ENCODE measurements at places on chromosomes 11 and 22.

- no peak for DNase-seq
These were observed 431.7 kb upstream of the B3GAT1 start for GRCh38 chr11:134843735-134844134.

DNA sequence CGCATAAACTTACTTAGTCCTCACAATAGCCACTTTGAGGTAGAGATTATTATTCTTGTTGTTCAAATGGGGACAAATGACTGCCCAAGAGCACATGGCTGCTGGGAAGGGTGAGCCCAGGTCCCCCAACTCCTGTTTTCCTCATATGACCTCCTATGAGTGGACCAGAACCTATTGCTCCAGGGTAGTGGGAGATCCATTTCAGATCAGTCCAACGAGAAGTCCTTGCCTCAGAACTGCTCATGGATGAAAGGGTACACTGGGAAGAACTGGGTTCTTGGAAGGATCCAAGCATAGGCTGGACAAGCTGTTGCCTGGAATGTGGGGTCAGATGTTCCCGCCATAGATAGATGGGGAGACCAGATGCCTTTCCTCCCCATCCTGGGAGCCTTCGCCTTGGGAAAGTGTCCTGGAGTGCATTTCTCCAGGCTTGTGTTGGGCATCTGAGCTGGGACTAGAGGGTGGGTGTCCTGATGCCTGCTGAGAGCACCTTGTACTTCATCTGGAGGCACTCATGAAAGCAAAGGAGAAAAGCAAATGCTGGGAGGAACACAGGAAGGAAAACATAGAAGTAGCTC, 146.3 kb upstream of the B3GAT1 start:
- DNase-seq: no peak

- DNase-seq: peak; percentile 34
These were observed 21.6 kb downstream of the MGAT3 start for GRCh38 chr22:39478441-39478850.

DNA sequence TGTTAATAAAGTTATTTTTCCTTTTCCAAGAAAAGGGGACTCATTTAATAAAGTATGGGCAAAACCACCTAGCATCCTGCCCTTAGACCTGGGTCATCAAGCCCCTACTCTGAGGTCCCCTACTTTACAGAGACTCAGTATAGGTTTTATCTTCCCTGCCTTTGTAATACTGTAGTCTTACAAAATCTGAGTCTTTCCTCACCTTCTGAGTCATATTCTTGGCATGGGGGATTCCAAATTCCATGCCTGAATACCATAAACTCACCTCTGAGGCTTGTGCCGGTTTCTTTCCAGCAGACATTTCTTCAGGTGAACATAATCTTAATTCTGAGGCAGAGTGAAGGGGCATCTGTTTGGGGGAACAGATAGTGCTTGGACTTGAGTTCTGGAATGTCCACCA, 282.5 kb downstream of the KCNA4 start:
- DNase-seq: peak; percentile 60

- no peak for DNase-seq
These were observed 7.3 kb downstream of the RELT start for GRCh38 chr11:73383249-73384124.

DNA sequence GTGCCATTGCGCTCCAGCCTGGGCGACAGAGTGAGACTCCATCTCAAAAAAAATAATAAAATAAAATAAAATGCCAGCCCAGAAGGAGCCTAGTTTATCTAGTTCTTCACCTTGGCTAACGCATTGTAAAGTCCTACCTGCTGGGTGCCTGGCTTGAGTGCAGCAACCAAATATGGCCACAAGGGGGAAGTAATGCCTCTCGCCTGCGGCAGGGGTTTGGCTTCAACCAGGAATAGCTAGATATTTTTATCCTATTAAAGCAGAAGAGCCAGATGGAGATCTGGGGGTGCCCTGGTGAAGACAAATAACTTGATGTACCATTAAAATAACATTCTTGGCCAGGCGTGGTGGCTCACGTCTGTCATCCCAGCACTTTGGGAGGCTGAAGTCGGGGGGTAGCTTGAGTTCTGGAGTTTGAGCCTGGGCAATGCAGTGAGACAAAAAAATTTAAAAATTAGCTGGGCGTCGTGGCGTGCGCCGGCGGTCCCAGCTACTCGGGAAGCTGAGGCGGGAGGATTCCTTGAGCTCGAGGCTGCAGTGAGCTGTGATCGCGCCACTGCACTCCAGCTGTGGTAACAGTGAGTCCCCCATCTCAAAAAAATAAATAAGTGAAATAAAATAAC, 20.6 kb upstream of the PLEKHB1 start:
- peak; percentile 61 for DNase-seq

- no peak for DNase-seq
These were observed 30.5 kb upstream of the CABP7 start for GRCh38 chr22:29689206-29689879.

DNA sequence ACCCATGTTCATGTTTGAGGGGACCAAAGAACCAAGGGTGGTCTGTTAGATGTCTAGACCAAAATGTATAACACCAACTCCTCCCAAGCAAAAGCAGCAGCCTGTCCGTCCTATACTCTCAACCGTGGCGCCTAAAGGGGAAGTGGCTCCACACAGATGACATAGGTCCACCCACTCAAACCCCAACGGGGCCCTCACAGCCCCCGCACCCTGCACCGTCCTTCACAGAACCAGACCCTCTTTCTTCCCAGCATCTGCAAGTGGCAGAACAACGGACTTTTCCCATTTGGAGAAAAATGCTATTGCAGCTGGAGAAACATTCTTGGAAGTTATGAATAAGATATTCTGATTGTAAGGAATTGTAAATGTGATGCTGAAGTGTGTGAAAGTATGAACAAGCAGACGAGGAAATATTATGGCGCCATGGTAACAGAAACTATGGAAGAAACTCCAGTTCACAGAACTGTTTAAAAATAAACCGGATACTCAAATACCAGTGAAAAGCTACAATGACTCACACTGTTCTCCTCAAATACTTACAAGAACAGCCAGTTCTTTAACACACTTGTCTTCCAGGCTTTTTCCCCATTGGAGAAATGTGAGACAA, 76.5 kb upstream of the ARFGAP3 start:
- peak; percentile 90 for DNase-seq

- DNase-seq: peak; percentile 58
These were observed 1.1 kb upstream of the PITPNB start for GRCh38 chr22:27919942-27920755.

GRCh38 chr22:23281406-23282088, 101.2 kb downstream of the BCR start:
- peak; percentile 81 for DNase-seq

GRCh38 chr11:94134651-94135512, 6.2 kb downstream of the PANX1 start:
- DNase-seq: peak; percentile 90

GRCh38 chr11:8719211-8719649, 36.6 kb downstream of the RPL27A start:
- DNase-seq: peak; percentile 77

GRCh38 chr11:17369094-17369493, 17.5 kb downstream of the NCR3LG1 start:
- no peak for DNase-seq

GRCh38 chr22:49142296-49142695, 685.4 kb downstream of the BRD1 start:
- no peak for DNase-seq

DNA sequence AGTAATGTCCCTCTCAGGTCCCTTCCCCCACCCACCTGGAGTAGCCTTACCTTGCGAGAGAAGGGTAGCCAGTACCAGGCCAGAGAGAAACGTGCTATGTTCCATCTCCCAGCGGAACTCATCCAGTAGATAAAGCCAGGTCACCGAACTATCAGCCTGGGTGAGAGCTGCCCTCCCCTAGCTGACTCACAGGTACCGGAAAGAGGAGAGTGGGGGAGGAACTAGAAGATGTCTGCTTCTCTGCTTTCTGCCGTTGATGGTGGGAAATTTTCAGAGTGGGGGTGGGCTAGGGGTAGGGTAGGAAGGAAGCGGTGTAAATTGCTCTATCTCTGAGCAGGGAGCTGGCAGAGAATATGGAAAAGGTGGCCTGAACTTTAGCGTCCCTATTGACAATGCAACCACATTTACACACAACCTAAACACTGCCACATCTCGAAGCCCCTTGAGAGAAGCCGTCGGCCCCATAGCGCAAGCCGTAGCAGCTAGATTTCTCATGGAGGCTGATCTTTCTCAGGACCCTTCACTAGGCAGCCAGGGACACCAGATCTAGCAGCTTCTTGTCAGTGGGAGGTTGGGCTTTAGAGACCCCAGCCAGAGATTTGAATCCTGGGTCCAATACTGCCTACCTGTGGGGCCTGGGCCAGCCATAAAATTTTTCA, at the start of gene CD3D:
Gene CD3D, minus strand, starts transcription at position 203 of the 659 bp plus-strand sequence. Its CDS starts 98 bp downstream, at position 105.
- DNase-seq: no peak

DNA sequence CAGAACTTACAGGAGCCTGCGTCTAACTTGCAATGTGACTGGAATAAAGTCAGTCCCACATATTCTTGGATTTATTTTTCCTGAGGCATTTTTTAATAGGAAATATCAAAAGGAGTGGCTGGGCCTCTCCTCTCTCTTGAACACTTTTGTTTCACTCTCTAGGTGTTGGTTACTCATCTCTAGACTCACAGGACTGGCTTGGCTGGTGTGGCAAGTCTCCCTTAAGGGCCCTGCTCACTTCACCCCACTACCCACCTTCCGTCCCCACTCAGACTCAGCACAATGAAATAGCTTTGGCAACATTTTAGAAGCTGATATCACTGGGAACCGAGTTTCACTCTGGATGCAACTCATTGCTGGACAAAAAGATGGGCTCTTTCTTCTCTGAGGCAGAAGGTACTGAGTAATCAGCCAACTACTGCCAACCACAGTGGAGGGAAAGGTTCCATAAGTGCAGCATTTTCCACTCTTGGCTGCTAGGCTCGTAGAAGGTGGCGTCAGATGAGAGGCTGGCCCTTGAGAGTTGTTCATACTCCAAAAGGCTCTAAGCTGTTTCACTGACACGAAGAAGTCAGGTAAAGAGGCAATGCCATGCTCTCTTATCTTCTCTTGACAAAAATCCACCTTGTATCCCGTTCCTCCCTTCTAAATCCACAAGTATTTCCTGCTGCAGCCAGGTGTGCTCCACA, 390.6 kb downstream of the SOX6 start:
- peak; percentile 80 for DNase-seq

DNA sequence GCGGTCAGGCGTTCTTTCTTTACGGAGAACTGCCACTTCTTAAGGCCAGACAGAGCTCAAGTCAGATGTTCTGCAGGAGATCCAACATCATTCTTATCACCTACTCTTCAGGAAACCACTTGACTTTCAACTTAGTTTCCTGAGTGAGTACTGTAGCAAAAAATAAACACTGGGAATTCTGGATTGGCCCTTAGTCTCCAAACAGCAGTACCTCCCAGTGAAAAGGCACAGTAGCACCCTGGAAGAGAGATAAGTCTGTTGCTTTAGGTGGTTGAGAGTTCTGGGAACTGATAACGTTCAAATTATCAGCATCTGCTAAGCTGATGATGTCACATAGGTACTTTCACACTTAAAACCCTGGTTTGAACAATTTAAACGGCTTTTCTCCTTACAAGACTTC, 971.8 kb upstream of the TENM4 start:
- DNase-seq: no peak

- no peak for DNase-seq
These were observed 72.2 kb downstream of the LARGE2 start for GRCh38 chr11:45994371-45995341.

- DNase-seq: peak; percentile 56
These were observed 7.0 kb downstream of the MMP3 start for GRCh38 chr11:102836290-102836875.

- no peak for DNase-seq
These were observed 224.1 kb downstream of the CADM1 start for GRCh38 chr11:115279813-115280761.

Data from mammary epithelial cell (primary cell).